Stimulated activated CD4-positive, alpha-beta T cell treated with anti-CD3 and anti-CD28 coated beads, Interleukin-4, amount 100 ng/mL, for 1 hour (primary cell): ENCODE measurements at places on chromosomes 11 and 22.
A peak's percentile ranks its signal among the peaks of the same experiment; 100 is the strongest.

DNA sequence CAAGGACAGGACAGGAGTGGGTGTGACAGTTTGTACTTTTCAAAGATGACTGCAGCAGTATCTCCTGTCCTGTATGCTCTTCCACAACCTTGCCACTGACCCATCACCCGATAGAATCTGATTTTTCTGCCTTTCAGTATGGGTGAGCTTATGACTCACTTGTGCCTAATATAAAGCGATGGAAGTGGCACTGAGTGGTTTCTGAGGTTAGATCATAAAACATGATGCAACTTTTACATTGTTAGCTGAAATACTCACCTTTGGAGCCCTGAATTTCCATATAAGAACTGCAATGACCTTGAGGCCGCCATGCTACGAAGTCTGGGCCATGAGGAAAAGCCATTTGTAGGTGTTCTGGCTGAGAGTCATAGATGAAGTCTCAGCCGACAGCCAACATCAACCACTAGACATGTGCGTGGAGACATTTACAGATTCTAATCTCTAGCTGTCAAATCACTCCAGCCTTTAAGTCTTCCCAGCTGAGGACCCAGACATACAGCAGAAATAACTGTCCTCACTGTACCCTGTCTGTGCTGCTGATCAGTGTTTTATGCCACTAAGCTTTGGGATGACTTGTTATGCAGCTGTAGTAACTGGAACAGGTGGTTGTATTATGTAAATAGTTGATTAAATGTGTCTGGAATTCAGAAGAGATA is 105.9 kb upstream of the ARHGAP20 start:
- no peak for DNase-seq

DNA sequence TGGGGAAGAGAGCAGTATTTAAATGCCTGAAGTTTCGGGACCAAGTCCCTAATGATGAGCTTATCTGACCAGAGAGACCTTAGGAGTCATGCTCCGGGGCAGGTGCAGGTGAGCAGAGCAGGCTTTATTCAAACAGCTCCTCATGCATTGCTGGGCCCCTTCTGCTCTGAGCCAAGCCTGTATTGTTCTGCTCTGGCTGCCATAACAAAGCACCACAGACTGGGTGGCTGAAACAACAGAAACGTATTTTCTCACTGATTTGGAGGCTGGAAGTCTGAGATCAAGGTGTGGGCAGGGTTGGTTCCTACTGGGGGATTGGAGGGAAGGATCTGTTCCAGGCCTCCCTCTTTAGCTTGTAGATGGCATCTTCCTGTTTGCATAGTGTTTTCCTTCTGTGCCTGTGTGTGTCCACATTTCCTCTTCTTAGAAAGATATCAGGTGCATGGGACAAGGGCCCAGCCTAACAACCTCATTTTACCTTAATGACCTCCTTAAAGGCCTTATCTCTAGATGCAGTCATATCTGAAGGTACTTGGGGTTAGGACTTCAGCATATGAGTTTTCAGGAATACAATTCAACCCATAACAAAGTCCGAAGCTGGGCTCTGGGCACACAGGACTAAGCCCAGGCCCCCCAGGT is 97.1 kb upstream of the PARVA start:
- no peak for DNase-seq

DNA sequence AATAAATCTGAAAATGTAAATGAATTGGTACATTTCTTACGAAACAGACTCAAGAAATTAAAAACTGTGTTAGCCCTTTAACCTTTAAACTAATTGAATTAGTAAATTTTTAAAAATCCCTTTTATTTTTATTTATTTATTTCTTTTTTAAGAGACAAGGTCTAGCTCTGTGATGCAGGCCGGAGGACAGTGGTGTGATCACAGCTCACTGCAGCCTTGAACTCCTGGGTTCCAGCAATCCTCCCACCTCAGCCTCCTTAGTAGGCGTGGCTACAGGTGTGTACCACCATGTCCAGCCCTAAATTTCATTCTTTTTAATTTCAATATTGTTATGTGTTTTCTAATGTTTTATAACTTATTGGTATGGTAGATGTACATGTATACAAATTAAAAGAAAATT is 72.6 kb downstream of the MYEOV start:
- no peak for DNase-seq

- DNase-seq, result no peak
These were observed 56.3 kb upstream of the TCF20 start for GRCh38 chr22:42326801-42327200.

DNA sequence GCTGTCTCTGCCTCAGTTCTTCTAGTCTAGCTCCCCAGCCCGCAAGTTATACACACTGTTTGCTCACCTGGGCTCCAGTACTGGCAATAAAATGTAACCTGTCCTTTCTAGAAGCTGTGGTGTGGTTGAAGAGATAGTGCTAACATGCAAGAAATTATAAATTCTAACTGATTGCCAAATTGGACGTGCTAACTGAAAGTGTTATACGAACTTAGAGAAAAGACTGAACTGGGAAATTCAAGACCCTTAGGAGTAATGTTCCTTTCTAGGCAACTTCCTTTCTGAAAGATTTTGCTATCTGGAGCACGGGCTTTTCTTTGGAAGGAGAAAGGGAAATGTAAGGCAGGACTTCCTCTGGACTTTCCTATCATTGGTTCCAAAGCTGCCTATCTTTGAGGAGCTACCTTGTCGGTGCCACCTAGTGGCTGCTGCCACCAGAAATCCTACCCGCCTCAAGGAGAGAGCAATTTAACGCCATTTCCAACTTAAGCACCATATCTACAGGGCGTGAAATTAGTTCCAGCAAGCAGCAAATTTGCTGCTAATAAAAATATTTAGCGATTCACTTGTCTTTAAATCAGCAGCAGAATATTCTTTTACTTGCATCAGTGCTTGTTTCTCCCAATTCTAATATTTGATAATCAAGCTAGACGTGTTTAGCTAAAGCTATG is 12.7 kb upstream of the TMEM218 start:
- peak; percentile 47 for DNase-seq

DNA sequence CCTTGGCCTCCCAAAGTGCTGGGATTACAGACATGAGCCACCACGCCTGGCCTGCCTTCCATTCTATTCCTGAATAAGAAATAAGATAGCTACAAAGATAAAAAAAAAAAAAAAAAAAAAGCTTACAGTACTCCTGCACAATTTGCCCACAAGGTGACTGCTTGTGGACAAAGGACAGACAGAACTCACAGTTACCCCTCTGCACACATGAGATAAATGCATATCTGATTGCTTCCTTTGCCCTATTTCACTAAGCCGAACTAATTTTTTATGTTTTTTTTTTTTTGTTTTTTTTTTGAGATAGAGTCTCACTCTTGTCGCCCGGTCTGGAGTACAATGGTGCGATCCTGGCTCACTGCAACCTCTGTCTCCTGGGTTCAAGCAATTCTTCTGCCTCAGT is 23.6 kb upstream of the HSPA8 start:
- DNase-seq, result no peak

- no peak for DNase-seq
These were observed 245.9 kb upstream of the FAT3 start for GRCh38 chr11:91978747-91979146.

DNA sequence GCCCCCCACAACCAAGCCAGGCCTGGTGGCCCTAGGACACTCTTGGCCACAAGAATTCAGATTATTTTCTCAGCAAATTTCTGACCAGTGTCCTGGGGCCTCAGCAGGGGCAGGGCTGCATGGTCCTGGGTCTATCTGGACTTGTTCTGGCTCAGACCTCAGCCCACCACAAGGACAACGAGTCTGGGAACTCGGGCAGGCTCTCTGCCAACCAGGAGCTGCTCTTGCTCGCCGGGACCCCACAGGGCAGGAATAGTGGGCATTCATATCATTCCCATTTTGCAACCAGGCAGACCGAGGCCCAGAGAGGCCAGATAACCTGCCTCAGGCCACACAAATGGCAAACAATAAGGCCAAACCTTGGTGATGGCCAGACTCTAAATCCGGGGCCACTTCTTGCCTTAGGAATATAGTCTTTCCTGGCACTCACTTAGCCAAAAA is 75.4 kb upstream of the WNT7B start:
- DNase-seq, result no peak

DNA sequence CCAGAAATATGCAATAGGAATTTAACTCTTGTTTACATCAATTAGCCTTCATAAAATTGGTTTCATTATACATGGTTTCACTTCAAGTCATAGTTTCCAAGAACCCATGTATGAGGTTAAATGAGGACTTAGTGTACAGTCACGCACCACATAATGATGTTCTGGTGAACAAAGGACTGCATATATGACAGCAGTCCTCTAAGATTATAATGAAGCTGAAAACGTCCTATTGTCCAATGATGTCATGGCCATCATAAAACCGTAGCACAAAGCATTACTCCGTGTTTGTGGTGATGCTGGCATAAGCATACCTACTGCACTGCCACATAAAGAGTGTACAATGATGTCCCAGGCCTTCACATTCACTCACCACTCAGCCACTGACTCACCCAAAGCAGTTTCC is 31.1 kb downstream of the SMCO4 start:
- DNase-seq, result no peak

DNA sequence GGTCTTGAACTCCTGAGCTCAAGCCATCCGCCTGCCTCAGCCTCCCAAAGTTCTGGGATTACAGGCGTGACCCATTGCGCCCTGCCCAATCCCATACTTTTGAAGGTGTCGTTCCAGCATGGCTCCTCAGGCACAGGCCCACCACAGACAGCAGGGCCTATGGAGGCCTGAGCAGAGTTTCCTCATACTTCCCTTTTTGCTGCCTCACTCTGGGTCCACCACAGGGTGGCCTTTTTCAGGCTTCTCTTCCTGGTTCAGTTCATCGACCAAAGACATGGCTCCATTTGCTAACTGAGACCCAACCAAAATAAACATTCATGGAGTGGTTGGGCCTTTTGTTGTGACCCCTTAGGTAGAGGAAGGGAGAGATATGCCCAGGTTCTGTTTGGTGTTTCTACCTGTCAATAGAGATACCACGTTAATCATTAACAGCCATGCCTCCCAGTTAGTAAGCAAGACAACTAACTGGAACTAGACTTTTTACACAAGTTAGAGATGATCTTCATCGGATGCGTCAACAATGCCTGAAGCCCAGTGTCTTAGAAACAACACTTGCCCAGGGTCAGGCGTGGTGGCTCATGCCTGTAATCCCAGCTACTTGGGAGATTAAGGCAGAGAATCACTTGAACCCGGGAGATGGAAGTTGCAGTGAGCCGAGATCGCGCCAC is 35.1 kb downstream of the TRIOBP start:
- no peak for DNase-seq

DNA sequence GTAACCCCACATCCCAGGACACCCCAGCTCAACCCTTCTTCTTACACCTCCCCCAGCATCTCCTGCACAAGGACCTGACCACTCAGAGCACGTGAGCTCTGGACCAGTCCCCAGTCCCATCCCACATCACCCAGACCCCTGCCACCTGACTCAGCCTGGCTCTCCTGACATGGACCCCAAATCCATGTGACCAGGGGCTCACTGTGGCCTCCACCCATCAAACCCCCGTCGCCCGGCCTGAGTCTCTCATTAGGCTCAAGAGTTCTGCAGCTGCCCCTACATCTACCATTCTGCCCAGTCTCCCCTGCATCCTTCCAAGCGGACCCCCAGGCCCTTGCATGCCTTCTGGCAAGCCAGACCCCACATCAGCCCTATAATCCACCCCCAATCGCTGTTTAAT is 1.9 kb upstream of the LIF start:
- no peak for DNase-seq

DNA sequence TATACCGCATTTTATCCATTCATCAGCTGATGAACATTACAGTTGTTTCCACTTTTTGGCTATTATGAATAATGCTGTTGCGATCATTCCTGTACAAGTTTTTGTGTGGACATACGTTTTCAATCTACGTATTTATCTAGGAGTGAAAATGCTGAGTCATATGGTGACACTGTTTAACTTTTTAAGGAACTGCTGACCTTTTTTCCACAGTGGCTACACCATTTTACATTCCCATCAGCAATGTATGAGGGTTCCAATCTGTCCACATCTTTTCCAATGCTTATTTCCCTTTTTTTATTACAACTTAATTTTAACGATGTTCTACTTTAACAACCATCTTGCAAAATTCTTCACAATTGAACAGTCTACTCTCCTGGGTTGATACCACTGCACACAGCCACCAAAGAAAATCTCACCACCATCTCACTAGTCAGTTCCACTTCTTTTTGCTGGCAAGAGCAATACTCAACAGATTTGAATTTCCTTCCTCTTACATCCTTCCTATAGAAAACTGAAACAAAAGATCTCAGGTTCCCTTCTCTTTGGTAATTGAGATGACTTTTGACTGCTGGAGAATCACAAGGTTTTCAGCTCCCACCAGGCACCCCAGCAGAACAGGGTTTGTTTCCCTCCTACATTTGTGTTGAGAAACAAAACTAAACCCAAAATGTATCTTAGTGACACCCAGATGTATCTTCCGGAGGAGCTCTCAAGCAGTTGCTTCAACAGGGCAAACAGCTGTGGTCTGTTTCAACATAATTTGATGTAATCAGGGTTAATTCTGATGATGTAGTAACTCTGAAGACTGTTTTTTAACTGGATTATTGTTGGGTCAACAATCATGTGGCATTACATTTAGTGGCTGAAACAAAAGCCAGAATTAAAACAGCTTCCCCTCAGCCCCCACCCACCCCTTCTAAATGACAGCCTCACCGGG is 7.0 kb upstream of the GAB2 start:
- no peak for DNase-seq

DNA sequence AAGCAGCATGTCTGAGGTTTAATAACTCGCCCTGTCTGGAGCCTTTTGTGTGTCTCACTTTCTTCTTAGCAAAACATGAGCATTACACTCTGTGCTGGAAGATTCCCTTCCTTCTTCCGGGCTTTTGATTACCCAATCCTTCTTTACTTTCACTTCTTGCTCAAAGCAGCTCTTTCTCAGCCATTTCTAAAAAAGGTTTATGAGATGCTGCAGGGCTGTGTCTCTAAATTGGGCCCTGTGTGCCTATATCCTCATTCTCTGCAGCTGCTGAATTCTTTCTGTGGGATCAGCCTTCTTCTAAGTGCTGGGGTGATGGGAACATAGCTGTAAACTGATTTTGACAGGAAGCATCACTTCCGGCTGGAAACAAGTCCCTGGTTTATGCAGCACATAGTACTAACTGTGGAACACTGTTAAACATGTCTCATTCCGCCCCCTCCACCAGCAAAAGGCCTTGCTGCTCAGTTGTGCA is 71.8 kb downstream of the PIWIL4 start:
- DNase-seq, result no peak

- DNase-seq, result no peak
These were observed 4.3 kb downstream of the ATL3 start for GRCh38 chr11:63666874-63667273.

- DNase-seq, result no peak
These were observed 50.2 kb upstream of the PICALM start for GRCh38 chr11:86119077-86119476.
